CD8-positive, alpha-beta T cell (primary cell): ENCODE measurements at places on chromosomes 1 and 21. TPM values are rescaled to one million over a fixed set of nuclear protein-coding genes. Genes with fewer than 3 reads are reported as not detected.

Gene SMCP
- not detected for total RNA-seq

Gene OR2L8
- 0.36 TPM for total RNA-seq

Gene USH2A
- total RNA-seq: not detected

Gene APCS
- total RNA-seq: not detected

Gene MFAP2
- not detected for total RNA-seq

Gene TCHH
- not detected for total RNA-seq

Gene DDI2
- 37.7 TPM for total RNA-seq

Gene ASH1L
- 54.6 TPM for total RNA-seq

Gene TFF3
- not detected for total RNA-seq

Gene CYP4X1
- not detected for total RNA-seq

Gene CRNN
- total RNA-seq: not detected

Gene FAM72D
- total RNA-seq: not detected

Gene C1orf141
- total RNA-seq: not detected

Gene SAMD13
- total RNA-seq: not detected

Gene ERICH3
- not detected for total RNA-seq

Gene KCNH1
- not detected for total RNA-seq
